SJSA1 (cell line): ENCODE measurements at places on chromosomes 5 and 9.

GRCh38 chr5:135988546-135988945, 33.8 kb upstream of the LECT2 start:
- H3K27me3 ChIP-seq: no peaks in the 10 kb centered on the region
- peaks cover 16% of the 10 kb centered on the region for H3K4me1 ChIP-seq
- no peaks in the 10 kb centered on the region for H3K36me3 ChIP-seq

DNA sequence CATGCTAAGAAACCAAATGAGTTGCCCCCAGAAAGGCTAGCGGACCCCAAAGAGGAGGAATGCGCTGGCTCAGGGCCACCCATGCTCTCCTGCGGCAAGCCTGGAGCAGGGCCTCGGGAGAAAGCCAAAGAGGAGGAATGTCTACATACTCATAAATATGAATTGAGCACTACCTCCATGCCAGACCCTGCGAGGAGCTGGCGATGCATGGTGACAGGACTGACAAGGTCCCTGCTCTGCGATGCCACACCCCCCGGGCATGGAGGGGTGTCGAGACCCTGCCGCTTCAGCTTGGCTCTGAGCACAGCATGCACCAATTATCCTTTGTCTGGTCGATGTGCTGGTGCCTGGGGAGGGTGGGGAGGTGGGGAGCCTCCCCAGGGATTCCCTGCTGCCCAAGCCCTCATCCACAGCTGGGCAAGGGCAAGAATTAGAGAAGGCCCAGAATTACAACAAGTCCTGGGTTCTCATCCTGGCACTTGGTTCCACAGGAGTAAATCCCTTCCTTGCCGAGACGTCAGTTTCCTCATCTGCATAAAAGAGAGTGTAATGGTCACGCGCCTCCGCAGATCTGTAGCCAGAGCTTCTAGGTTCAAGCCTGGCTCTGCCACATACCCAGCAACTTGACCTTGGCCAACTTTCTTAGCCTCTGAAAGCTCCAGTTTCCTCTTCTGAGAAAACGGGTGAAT, 74.4 kb downstream of the FAM114A2 start:
- H3K27me3 ChIP-seq: no peaks in the 10 kb centered on the region
- H3K4me1 ChIP-seq: peaks cover 6% of the 10 kb centered on the region
- DNase-seq: no peak
- no peak overlapping the region for H3K4me3 ChIP-seq
- no peaks in the 10 kb centered on the region for H3K36me3 ChIP-seq

DNA sequence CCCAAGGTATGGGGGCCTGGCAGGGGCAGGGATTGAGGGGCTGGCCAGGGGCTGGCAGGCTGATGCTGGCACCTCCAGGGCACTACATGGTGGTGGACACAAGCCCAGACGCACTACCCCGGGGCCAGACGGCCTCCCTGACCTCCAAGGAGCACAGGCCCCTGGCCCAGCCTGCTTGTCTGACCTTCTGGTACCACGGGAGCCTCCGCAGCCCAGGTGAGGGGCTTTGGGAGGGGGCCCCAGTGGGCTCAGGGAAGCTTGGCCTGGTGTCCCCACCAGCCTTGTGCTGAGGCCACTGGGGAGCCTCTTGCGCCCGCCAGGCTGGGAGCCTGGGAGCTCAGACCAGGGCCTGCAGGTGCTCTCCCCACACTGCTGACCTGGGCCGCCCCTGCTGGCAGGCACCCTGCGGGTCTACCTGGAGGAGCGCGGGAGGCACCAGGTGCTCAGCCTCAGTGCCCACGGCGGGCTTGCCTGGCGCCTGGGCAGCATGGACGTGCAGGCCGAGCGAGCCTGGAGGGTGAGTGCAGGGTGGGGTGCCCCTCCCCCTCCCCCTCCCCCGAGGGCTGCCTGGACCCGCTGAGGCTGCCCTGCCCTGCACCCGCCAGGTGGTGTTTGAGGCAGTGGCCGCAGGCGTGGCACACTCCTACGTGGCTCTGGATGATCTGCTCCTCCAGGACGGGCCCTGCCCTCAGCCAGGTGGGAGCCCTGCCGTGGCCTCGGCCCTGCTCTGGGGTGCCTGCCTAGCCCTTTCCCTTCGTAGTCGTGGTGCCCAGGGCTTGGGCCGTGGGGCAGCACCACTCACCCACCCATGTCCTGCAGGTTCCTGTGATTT, 5.7 kb downstream of the MAMDC4 start:
- no peaks in the 10 kb centered on the region for H3K27me3 ChIP-seq
- H3K4me1 ChIP-seq: no peaks in the 10 kb centered on the region
- H3K36me3 ChIP-seq: peaks cover 56% of the 10 kb centered on the region
- H3K27ac ChIP-seq: no peak overlapping the region

GRCh38 chr5:16487456-16487855, 21.9 kb upstream of the ZNF622 start:
- DNase-seq: no peak
- H3K36me3 ChIP-seq: no peaks in the 10 kb centered on the region
- no peaks in the 10 kb centered on the region for H3K4me1 ChIP-seq
- peaks cover 19% of the 10 kb centered on the region; the same call in 1 of the 2 replicates for H3K27me3 ChIP-seq
- no peak overlapping the region for H3K4me3 ChIP-seq

- H3K27me3 ChIP-seq: no peaks in the 10 kb centered on the region
- no peak overlapping the region for H3K27ac ChIP-seq
- H3K4me3 ChIP-seq: no peak overlapping the region
- no peaks in the 10 kb centered on the region for H3K4me1 ChIP-seq
- no peaks in the 10 kb centered on the region for H3K36me3 ChIP-seq
Observed at GRCh38 chr9:126487856-126488255, 125.9 kb upstream of the LMX1B start.

DNA sequence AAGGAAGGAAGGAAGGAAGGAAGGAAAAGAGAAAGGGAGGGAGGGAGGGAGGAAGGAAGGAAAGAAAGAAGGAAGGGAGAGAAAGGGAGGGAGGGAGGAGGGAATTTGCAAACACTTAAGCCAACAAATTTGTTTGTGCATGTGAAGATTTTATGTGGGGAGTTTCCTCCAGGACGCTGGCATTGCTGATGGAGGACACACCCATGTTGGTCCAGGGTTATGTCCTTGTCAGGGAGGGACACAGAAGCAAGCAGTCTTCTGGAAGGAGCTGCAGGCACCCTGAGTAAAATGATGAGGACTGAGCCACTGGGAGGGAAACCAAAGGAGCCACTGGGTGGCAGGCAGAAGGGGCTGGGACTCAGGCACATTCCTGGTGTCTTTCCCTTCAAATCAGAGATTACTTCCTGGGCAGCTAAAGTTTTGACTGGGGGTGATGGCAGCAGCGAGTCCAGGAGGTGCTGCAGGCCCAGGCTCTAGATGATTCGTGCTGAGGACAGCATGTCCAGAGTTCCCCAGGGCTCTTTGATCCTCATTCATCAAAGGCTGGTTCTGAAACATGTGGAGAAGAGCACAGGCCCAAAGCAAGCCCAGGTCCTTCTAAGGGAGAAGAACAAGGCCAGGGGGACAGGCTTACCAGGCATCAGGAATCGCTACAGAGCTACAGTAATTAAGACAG, 109.2 kb downstream of the PAX5 start:
- H3K27ac ChIP-seq: no peak overlapping the region
- no peak for DNase-seq
- no peak overlapping the region for H3K4me3 ChIP-seq
